CD4-positive, CD25-positive, alpha-beta regulatory T cell (primary cell): ENCODE measurements at places on chromosomes 7 and 10. TPM values are rescaled to one million over a fixed set of nuclear protein-coding genes. Genes with fewer than 3 reads are reported as not detected.

ST8SIA6 gene
- 9.0 TPM for polyA plus RNA-seq

NPY gene
- not detected for polyA plus RNA-seq

KCNMA1 gene
- not detected for polyA plus RNA-seq

DGKI gene
- not detected for polyA plus RNA-seq

TCAF2 gene
- 13.9 TPM for polyA plus RNA-seq

SPDYE6 gene
- 0.22 TPM for polyA plus RNA-seq

RNF133 gene
- polyA plus RNA-seq, result not detected

LRIT1 gene
- polyA plus RNA-seq, result not detected

NRP1 gene
- not detected for polyA plus RNA-seq
